Uterus (tissue), 4 donors: ENCODE measurements at places on chromosomes 16 and 17.

DNA sequence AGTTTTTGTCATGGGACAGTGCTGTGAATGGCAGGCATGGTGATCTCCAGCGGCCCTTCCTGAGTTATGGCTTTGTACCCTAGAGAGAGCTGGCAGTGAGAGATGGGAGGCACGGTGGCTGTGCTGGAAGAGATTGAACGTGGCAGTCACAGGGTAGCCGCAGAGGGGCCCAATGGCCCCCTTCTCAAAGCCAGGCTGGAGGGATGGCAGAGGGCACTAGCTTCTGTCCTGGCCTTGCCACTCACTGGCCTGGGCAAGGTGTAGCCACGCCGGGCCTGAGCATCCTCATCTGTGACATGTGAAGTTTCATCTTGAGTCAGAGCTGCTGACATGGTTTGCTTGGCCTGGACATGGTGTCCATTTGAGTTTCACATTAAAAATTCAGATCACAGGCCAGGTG is 3.9 kb upstream of the ATP2A1 start:
- DNase-seq = no peak

DNA sequence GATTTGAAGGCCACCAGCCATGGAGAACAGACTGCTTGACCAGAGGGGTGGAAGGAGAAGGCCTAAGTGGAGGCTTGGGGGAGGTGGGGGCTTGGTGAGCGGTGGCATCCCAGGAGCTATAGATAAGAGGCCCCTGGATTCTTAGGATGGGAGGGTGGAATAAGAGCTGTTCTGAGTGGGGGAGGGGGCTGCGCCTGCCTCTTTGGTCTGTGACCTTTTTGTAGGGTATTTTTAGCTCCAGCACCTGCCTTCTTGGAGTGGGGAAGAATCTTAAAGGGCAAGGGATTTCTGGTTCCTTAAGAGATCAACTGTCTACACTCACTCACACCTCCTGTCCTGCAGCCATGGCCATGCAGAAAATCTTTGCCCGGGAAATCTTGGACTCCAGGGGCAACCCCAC is 567 bp downstream of the ENO3 start:
- DNase-seq = no peak

GRCh38 chr17:7932483-7932891 is 481 bp downstream of the CNTROB start:
- peak; percentile 34 for DNase-seq

DNA sequence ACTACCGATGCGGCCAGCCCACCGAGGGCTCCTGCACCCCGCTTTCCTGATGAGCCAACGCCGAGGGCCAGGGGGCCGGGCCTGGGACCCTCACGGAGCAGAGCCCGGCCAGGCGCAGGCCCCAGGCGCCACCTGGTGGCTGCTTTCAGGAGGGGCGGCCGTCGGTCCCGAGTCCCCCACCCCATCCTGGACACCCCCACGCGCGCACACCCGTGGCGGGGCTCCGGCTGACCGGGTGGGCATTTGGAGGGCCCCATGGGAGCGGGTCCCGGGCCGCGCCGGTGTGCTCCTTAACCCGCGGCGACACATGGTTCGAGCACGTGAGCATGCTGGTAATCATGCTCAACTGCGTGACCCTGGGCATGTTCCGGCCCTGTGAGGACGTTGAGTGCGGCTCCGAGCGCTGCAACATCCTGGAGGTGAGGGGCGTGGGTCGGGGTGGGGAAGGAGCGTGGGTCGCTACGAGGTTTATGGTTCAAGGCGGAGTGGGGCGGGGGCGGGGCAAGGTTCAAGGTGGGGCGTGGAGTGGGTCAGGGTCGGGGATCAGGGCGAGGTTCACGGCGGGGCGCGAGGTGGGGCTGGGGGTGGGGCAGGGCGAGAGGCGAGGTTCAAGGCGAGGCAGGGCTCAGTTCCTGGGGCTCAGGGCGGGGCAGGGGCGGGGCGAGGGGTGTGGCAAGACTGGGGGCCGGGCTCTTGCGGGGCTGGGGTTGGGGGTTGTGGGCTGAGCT is 30.2 kb downstream of the TPSG1 start:
- DNase-seq = no peak

GRCh38 chr17:37650419-37651003 is 7.3 kb upstream of the DDX52 start:
- no peak for DNase-seq

GRCh38 chr17:17698869-17699351 is 17.7 kb downstream of the RAI1 start:
- DNase-seq = peak; percentile 69

- DNase-seq = no peak
Observed at GRCh38 chr16:67129422-67129821, 19.7 kb downstream of the PHAF1 start.

GRCh38 chr16:54015147-54015546 is 271.4 kb downstream of the IRX3 start:
- no peak for DNase-seq

GRCh38 chr17:76327696-76328095 is 19.6 kb upstream of the QRICH2 start:
- no peak for DNase-seq

- DNase-seq = peak; percentile 77
Observed at GRCh38 chr17:69235338-69236058, 6.9 kb upstream of the ABCA10 start.

- no peak for DNase-seq
Observed at GRCh38 chr17:30225112-30225511, 10.4 kb downstream of the SLC6A4 start.

- no peak for DNase-seq
Observed at GRCh38 chr16:15495898-15496297, 61.5 kb downstream of the BMERB1 start.

DNA sequence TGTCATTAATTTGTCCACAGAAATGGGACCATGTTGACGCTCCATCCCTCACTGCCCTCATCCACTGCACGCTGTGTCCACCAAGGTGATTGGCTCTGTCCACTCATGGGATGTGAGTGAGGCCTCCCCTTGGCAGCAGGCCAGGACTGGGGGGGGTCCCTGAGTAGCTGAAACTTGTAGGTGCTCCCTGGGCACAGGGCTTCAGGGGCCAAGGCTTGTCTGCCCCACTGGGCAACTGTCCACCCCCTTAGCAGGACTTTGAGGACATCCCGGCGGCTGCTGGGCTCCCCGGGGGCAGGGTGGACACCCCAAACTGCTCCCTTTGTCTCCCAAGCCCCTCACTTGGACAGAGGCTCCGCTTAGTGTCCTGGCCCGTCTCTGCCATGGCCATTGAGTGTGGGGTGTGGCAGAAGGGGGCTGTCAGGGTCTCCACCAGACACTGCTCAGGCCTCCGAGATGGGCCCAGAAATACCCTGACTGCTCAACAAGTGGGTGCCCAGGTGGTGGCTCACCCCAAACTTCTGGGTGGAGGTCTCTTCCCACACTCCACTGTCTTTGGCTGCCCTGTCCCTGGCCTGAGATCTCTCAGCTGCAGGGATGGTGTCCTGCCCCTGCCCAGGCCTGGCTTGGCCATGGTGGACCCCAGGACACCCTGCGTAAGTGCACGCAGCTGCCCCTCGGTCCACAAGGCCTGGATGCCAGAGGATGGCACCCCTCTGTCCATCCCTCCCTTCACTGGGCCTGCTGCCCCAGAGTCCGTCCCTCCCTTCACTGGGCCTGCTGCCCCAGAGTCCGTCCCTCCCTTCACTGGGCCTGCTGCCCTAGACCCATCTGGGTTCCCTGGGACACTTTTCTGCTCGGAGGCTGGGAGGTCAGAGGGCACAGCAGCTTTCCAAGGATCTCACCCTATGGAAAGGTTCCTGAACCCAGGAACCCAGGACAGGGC is 2.9 kb upstream of the RAB40C start:
- DNase-seq = peak; percentile 38

DNA sequence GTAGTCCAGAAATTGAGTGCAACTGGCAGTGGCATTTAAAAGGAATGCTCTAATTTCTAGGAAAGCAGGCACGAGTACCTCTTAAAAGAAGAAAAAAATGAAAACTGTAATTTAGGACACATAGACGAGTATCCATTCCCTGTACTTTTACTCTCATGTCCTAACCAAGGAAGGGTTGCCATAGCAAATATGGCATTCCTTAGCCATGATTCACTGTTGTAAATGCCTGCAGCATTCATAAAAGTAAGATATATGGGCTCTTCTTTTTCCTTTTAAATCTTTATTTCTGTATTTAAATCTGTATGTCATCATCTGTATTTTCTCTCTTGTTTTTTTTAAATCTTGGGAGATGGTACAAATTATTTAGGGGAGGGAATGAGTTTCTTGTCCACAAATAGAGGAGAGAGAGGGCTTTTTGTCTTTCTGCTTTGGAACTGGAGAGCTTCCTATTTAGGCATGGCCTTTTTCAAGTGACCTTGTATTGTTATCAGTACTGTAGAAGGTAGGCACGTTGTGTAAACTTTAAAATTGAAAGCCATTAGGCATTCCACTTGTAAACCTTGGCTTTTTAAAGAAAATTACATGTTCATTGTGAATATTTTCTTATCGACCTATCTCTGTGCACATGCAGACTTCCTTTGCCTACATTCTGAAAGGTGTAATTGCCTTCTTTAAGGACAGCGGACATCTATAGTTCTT is 50.0 kb downstream of the TENT4B start:
- no peak for DNase-seq

DNA sequence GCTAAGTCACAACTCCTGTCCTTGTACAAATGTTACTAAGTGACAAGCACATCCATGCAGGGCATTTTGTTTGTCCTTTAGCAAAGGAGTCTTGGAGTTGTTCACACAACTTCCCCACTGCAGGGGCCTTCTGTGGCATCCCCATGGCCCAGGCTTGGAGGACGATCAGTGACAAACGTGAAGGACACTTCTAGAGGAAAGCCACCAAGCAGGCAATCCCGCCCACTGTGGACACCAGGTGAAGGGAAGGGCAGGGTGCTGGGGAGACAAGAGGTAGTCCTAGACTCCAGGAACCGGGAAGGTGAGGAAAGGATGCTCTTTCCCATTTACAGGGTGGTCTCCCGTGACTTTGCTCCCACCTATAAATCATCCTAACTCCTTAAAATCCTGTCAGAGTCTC is 4.1 kb downstream of the WDR45B start:
- DNase-seq = no peak

GRCh38 chr16:80065541-80065940 is 465.0 kb upstream of the MAF start:
- no peak for DNase-seq

- peak; percentile 61 for DNase-seq
Observed at GRCh38 chr17:17849845-17850373, 13.1 kb upstream of the SREBF1 start.

GRCh38 chr17:81906476-81907218 is 4.6 kb downstream of the PCYT2 start:
- DNase-seq = no peak

GRCh38 chr16:88826070-88826840 is 14.5 kb upstream of the APRT start:
- DNase-seq = no peak

DNA sequence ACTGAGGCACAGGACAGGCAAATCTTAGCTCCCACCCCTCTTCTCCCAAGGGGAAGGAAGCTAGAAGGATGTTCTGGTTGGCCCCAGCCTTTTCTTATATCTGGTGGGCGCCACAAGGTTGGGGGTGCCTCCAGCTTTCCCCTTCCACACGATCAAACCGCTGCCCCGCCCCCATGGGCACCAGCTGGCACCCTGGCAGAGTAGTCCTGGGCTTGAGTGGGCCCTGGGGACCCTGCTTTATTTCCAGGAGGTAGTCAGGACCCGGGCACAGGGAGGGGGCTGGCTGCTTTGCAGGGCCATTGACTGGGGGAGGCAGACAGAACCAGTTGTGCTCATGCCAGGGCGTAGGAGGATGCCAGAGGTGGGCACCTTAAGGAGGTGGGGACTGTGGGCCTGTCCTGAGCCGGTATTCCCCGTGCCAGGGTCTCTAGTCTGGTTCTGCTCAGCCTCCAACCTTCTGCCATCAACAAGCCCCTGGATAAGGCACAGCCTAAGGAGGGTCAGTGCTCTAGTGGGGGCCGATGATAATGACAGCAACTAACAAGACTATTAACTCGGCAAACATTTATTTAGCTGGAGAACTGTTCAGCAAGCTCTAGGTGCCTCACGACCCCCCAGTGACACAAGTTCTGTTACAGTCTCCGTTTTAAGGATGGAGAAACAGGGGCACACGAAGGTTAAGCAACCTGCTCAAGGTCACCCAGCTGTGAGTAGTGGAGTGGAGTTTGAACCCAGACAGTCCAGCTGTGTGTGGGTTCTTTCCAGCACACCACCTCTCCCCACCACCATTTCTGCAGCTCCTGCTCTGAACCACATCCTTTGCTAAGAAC is 7.6 kb upstream of the PPP1R1B start:
- no peak for DNase-seq

DNA sequence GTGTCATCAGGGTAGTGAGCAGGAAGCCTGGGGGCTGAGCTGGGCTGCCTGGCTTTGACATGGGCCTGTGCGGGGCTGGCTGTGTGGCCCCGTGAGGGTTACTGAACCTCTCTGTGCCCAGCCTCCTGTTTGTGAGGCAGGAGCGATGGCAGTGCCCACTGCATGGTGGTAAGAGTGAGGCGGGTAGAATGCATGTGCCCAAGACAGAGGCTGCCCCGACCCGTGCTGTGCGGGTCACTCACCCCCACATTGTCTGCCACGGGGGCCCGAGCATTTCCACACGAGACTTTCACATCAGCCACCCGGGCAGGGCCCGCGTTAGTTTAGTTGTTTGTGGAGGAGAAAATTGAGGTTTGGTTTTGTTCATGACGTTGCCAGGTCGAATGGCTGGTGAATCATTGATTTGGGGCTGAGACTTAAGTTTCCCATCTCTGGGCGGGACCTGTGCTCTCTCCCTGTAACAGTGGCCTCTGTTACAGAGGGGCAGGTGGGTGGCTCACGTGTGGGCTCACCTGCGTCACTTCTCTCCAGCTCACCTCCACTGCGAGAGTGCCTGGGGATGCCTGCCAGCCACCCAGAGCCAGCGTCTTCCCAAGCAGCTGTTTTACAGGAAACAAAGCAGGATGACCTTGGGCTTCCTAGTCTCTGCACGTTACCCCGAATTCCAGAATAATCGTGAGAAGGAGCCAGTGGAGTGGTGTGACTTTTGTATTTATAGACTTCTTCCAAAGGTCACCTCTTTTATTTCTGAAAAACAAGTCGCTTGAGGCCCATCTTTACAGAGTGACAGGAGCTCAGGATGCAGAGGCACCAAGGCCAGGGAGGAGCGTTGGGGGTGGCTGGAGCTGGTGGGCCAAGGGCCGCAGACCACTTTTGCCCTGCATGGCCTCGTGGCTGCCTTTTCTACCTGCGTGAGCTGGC is 150.6 kb downstream of the RPTOR start:
- no peak for DNase-seq
